Naive thymus-derived CD8-positive, alpha-beta T cell (primary cell): ENCODE measurements at places on chromosomes 13 and 19.

DNA sequence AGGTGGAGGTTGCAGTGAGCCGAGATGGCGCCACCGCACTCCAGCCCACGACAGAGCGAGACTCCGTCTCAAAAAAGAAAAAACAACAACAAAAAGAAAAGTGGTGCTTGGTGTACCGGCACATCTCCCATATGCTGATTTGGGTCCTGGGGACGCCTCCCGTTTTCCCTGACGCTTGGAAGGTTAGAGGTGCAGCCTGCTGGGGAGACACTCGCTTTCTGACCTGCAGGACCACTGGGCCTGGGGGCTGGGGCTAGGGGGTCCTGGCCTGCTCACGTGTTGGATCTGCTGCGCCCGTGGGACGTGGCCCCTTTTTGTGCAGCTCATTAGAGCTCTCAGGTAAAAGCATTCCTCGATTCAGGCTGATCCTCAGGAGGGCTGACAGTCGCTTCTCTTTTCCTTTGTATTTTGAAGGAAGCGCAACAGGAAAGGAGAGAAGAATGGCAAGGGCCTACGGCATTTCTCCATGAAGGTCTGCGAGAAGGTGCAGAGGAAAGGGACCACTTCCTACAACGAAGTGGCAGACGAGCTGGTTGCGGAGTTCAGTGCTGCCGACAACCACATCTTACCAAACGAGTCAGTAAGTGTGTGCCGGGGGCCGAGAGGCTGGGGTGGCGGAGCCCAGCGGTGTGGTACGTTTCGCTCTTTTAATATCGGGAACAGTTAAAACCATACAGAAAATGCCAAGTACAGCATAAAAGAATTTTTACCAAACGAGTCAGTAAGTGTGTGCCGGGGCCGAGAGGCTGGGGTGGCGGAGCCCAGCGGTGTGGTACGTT is 25.1 kb downstream of the ATP4B start:
- H3K27me3 ChIP-seq = no peaks in the 10 kb centered on the region
- H3K4me3 ChIP-seq = peak overlapping the region; percentile 80
- H3K27ac ChIP-seq = peak overlapping the region; percentile 11
- no peak for DNase-seq
- no peaks in the 10 kb centered on the region for H3K36me3 ChIP-seq

- H3K27ac ChIP-seq = no peak overlapping the region
- H3K27me3 ChIP-seq = peaks cover 16% of the 10 kb centered on the region
- no peaks in the 10 kb centered on the region for H3K4me1 ChIP-seq
- H3K36me3 ChIP-seq = no peaks in the 10 kb centered on the region
- DNase-seq = no peak
Observed at GRCh38 chr13:97502181-97502580, 68.2 kb downstream of the RAP2A start.

DNA sequence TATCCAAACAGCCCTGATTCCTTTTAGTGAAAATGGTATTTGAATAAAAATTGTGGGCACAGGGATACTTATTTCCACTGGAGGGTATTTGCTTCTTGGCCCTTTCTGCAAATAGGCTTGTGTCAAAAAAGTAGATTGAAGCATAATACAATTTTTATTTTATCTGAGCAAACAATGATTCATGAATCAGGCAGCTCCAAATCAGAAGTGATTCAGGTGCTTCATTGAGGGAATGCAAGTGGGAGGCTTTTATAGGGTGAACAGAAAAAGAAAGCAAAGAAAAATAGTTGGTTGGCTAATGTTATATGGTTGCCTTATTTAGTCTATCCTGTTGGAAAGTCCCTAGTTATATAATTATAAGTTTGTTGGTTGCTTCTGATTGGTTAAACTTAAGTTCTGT is 117.9 kb downstream of the ITGBL1 start:
- no peak overlapping the region for H3K27ac ChIP-seq
- no peaks in the 10 kb centered on the region for H3K4me1 ChIP-seq
- H3K4me3 ChIP-seq = no peak overlapping the region
- no peaks in the 10 kb centered on the region for H3K36me3 ChIP-seq
- H3K27me3 ChIP-seq = peaks cover 5% of the 10 kb centered on the region
- no peak for DNase-seq

GRCh38 chr13:67437244-67437643 is 207.1 kb upstream of the PCDH9 start:
- H3K27ac ChIP-seq = no peak overlapping the region
- H3K4me1 ChIP-seq = no peaks in the 10 kb centered on the region
- no peaks in the 10 kb centered on the region for H3K27me3 ChIP-seq
- no peak overlapping the region for H3K4me3 ChIP-seq
- H3K36me3 ChIP-seq = no peaks in the 10 kb centered on the region

GRCh38 chr13:29849731-29850212 is 645 bp downstream of the UBL3 start:
- DNase-seq = peak; percentile 6
- no peaks in the 10 kb centered on the region for H3K27me3 ChIP-seq
- H3K27ac ChIP-seq = peak overlapping the region; percentile 95
- peaks cover 46% of the 10 kb centered on the region for H3K4me1 ChIP-seq

DNA sequence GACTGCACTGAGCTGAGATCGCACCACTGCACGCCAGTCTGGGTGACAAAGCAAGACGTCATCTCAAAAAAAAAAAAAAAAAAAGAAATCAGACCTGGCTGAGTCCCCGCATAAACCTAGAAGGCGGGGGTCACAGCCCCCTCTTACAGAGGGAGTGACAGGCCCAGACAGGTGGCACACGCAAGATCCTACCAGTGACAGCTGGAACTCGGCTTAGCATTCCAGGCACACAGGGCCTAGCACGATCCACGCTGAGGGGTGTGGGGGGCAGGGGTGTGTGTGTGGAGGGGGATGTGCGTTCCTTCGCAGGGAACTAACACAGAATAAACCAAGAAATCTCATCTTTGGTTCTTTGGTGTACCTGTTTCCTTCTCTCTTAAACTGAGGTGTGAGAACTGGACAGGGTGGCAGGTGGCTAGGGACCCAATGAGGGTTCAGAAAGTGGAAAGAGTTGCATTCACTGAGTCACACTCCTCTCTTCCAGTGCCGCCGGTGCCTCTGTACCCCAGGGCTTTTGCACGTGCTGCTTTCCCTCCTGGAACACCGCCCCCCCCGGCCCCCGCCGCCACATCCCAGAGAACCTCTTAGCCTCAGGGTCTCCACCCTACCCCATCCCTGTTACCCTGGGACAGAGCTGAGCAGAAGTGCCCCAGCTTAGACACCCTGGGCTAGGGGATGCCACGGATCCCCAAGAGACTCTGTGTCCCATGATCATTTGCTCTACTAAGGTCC is 5.0 kb downstream of the SGTA start:
- no peaks in the 10 kb centered on the region for H3K27me3 ChIP-seq
- peaks cover 61% of the 10 kb centered on the region for H3K4me1 ChIP-seq
- H3K4me3 ChIP-seq = no peak overlapping the region

GRCh38 chr13:22703601-22704209 is 477.1 kb upstream of the SGCG start:
- H3K27ac ChIP-seq = no peak overlapping the region
- no peaks in the 10 kb centered on the region for H3K4me1 ChIP-seq
- no peak for DNase-seq
- no peaks in the 10 kb centered on the region for H3K27me3 ChIP-seq
- H3K36me3 ChIP-seq = no peaks in the 10 kb centered on the region
- H3K4me3 ChIP-seq = no peak overlapping the region

DNA sequence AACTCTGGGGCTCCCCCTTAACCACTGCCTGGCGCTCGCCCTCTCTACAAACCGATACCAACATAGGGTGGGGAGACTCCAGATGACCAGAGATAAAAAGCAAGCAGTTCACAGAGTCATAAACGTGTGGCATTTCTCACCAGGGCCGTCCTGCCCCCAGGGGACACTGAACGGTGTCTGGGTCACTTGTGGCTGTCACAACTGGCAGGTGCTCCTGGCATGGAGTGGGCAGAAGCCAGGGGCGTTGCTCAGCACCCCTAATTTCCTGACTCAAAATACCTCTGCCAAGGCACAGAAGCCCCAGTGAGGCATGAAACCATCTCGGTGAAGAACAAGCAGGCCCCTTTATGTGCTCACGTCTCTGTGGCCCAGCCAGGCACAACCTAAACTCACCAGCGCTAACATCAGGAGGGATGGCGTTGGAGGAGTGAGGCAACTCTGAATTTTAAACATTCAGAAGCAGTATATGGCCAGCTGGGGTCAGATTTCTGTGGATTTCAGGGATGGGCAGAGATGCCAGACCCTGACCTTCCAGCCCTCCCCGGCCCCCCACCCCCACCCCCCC is 1.8 kb downstream of the PIP5K1C start:
- no peak for DNase-seq

DNA sequence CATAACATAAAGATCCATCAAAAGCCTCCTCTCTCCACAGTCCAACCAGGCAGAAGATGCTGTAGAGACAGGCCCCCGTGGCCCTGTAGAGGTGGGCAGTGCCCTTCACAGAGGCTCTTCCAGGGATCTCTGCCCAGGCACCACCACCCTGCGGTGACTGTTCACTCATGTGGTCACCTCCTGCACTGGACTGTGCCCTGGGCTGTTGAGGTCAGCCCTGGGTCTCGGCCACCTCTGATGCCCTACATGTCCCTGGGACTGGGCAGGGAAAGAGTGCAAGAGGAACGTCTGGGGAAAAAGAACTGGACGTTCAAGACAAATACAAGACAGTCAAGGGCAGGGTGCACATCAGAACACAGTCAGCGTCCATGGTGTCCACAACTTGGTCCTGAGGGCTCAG is 22.3 kb downstream of the PEPD start:
- H3K4me1 ChIP-seq = no peaks in the 10 kb centered on the region
- peak; percentile 13 for DNase-seq
- no peak overlapping the region for H3K4me3 ChIP-seq
- H3K27me3 ChIP-seq = no peaks in the 10 kb centered on the region

GRCh38 chr13:32208860-32209259 is 106.3 kb downstream of the ZAR1L start:
- no peak overlapping the region for H3K4me3 ChIP-seq
- H3K36me3 ChIP-seq = no peaks in the 10 kb centered on the region
- no peaks in the 10 kb centered on the region for H3K27me3 ChIP-seq
- no peaks in the 10 kb centered on the region for H3K4me1 ChIP-seq
- no peak overlapping the region for H3K27ac ChIP-seq
- DNase-seq = no peak

DNA sequence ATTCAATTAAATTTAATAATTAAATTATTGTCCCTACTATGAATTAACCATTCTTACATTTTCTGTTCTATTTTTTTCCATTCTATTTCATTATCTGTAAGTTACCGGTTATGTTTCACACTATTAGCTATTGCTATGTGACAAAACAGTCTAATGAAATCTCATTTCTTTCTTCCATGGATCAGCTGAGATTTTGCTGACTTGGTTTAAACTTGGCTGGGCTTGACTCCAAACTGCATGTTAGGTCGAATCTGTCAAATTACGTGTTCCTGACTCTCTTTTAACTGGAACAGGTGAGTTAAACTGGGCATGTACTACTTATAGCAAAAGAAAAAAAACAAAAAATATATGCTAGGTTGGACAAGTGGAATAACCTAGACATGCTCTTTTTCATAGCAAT is 1464.4 kb downstream of the OLFM4 start:
- H3K36me3 ChIP-seq = no peaks in the 10 kb centered on the region
- no peaks in the 10 kb centered on the region for H3K27me3 ChIP-seq
- H3K4me1 ChIP-seq = no peaks in the 10 kb centered on the region

GRCh38 chr19:7194566-7194965 is 99.6 kb downstream of the INSR start:
- DNase-seq = no peak
- no peak overlapping the region for H3K27ac ChIP-seq
- no peaks in the 10 kb centered on the region for H3K27me3 ChIP-seq
- H3K4me3 ChIP-seq = no peak overlapping the region
- peaks cover 2% of the 10 kb centered on the region for H3K36me3 ChIP-seq

DNA sequence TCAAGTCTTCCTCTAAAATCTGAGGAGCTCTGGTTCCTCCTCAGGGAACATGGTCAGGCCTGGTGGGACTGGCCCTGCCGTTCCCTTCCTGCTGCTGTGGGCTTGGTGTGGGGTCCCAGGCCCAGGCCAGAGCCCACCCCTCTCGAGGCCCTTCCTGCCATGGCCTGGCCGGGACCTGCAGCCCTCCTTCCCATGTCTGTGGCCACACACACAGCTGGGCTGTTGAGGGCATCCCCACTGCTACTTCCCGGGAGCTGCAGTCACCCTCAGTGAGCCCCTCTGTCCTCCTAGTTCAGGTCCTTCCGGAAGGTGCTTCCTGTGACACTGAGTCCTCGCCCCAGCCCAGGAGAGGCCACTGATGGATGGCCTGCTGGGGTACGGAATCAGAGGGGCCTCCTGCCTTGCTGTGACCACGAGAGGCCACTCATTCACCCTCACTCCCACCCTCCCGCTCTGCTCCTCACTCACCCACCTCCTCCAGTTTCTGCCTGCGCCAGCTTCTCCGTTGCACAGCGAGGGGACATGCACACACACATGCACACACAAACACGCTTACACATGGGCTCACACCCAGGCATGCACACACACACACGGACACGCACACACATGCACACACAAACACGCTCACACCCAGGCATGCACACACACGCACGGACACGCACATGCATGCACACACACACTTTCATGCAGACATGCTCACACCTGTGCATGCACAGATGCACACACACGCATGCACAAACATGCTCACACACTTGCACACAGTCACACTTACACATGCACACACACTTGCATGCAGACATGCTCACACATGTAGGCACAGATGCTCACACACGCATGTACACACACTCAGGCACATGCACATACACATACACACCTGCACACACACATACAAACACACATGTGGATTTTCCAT is 7.3 kb upstream of the MCF2L start:
- no peaks in the 10 kb centered on the region for H3K36me3 ChIP-seq
- H3K27me3 ChIP-seq = no peaks in the 10 kb centered on the region
- H3K27ac ChIP-seq = no peak overlapping the region
- H3K4me1 ChIP-seq = peaks cover 5% of the 10 kb centered on the region

GRCh38 chr13:29902632-29903305 is 52.4 kb upstream of the UBL3 start:
- H3K4me1 ChIP-seq = peaks cover 18% of the 10 kb centered on the region
- H3K27ac ChIP-seq = peak overlapping the region; percentile 44
- H3K36me3 ChIP-seq = no peaks in the 10 kb centered on the region
- no peaks in the 10 kb centered on the region for H3K27me3 ChIP-seq
- DNase-seq = no peak

GRCh38 chr19:49546825-49547565 is 19.2 kb downstream of the RCN3 start:
- peak; percentile 77 for DNase-seq
- H3K4me1 ChIP-seq = peaks cover 44% of the 10 kb centered on the region
- H3K27me3 ChIP-seq = no peaks in the 10 kb centered on the region
- peak overlapping the region; percentile 77 for H3K4me3 ChIP-seq

GRCh38 chr19:18131841-18132596 is 20.9 kb upstream of the PIK3R2 start:
- H3K36me3 ChIP-seq = no peaks in the 10 kb centered on the region
- no peaks in the 10 kb centered on the region for H3K27me3 ChIP-seq
- H3K27ac ChIP-seq = no peak overlapping the region
- DNase-seq = no peak
- H3K4me3 ChIP-seq = no peak overlapping the region

GRCh38 chr13:28964052-28964451 is 143.9 kb downstream of the MTUS2 start:
- H3K4me3 ChIP-seq = no peak overlapping the region
- H3K4me1 ChIP-seq = no peaks in the 10 kb centered on the region
- H3K36me3 ChIP-seq = no peaks in the 10 kb centered on the region
- no peak for DNase-seq
- no peak overlapping the region for H3K27ac ChIP-seq

- H3K4me3 ChIP-seq = peak within 1 kb of the TSS; percentile 98
- H3K27me3 ChIP-seq = no peaks in the 10 kb centered on the region
- DNase-seq = peak; percentile 74
Observed at GRCh38 chr19:14031719-14032480, at the start of gene IL27RA. TSS of gene IL27RA (plus strand) at chr19:14031762. CDS start at chr19:14031873, 111 bp downstream.
